NCI-H460 (cell line): ENCODE measurements at places on chromosomes 11 and 22. TPM values are rescaled to one million over a fixed set of nuclear protein-coding genes. Genes with fewer than 3 reads are reported as not detected.
A peak's percentile ranks its signal among the peaks of the same experiment; 100 is the strongest.

- DNase-seq, result peak; percentile 41
These were observed 61.0 kb upstream of the PLET1 start for GRCh38 chr11:112321501-112322172.

C11orf98 gene
- 61.6 and 69.1 TPM in 2 replicates for total RNA-seq

PNPLA5 gene
- not detected in 2 replicates for total RNA-seq

OR51B2 gene
- not detected in 2 replicates for total RNA-seq
